Astrocyte of the spinal cord (primary cell): ENCODE measurements at places on chromosomes 12 and 14.

DNA sequence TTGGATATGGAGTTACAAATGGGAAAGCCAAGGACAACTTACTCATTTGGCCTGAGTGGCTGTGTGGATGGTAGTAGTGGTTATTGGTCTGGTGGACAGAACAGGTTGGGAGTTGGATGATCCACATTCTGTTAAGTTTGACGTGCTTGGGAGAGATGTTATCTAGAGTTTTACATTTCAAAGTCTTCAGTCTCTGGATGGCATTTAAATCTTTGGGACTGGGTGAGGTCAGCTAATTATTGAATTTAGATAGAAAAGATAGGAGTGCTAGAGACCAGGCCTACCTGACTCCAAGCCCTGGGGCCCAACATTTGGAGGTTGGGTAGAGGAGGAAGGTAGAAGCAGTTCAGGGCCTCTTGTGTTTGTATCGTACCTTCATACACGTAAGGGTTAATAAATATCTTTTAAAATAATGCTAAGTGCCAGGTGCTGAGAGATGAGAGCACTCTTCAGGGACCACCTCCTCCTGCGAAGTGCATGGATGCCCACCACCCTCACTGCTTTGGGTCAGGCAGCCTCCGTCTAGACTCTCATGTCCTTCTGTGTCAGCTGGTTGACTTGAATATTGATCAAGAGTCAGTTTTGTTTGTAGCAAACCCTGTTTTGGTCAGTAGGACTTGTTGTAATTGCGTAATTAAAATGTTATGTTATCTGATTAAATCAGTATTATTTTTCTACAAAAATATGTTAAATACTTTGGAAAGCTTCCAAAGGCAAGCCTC, 460.4 kb upstream of the RGS6 start:
- DNase-seq = no peak

DNA sequence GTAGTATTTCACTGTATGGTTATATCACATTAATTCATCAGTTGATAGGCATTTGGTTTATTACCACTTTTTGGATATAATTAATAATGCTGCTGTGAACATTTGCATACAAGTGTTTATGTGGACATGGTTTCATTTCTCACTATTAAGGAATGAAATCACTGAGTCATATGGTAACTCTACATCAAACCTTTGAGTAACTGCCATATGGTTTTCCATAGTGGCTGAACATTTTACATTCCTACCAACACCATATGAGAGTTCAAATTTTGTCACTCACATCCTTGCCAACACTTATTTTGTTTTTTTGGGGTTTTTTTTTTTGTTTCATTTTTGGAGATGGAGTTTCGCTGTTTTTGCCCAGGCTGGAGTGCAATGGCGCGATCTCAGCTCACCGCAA, 30.2 kb upstream of the EAPP start:
- no peak for DNase-seq

- no peak for DNase-seq
Measured at GRCh38 chr14:50794068-50794645, 36.8 kb downstream of the NIN start.

DNA sequence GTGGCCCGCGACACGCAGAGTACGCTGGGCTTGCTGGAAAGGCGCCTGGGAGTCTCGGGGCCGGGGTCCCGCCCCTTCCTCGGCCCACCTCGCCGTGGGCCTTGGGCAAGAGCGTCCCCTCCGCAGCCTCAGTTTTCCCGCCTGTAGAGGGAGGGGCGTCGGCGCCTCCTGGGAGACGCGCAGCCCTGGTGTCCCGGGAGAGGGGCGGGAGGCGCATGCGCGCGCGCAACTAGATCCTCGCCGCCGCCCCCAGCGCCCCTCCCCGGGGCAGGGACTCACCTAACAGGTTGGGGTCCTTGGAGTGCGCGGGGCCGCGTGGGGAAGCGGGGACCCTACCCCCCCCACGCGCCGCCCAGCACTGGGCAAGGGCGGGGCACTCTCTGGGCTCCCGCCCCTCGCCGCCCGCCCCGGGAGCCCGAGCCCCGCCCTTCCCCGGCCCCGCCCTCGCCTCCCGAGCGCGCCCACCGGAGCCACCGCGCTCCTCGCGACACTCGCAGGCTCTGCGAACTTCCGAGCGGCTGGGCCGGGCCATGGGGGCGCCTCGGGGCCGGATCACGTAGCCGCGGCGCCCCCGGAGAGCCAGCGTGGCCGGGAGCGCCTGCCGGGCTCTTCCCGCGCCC, at the start of gene KIF26A:
Gene KIF26A, plus strand, starts transcription at position 490 of the 620 bp plus-strand sequence. CDS start 136 bp downstream, outside the sequence.
- DNase-seq = no peak

DNA sequence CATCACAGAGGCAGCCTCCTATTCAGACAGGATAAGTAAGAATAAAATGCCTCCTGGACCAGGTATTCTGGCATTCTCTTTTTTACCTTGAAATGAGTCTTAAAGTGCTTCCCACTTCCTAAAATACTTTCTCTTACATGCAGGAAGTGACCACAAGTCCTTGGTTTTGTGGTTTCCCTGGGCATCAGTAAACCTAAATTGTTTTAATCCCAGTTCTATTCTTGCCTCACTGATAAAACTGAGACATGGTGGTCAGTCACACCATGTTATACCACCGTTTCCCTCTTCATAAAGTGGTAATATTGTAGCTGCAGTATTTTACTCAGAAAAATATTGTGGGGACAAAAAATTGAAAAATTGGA, 1.2 kb upstream of the SALL2 start:
- no peak for DNase-seq

DNA sequence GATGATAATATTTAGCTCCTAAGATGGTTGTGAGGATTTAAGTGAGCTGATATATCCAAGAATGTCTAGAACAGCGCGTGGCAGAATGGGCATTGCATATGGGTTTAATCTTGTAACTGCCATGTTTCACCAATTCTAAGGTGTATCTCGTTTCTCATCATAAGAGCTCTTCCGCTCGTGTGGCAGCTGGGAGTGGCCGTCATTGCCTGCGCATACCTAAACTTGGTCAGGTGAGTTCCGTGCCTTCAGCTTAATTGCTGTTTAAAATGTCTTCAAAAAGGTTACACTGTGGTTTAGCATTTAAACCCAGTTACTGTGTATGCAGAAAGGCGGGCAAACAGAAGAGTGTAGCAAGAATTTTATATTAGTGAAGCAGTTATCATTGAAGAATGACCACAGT, 4.5 kb upstream of the AQP2 start:
- DNase-seq = no peak

- no peak for DNase-seq
Measured at GRCh38 chr12:61654698-61655097, 605.5 kb upstream of the USP15 start.

DNA sequence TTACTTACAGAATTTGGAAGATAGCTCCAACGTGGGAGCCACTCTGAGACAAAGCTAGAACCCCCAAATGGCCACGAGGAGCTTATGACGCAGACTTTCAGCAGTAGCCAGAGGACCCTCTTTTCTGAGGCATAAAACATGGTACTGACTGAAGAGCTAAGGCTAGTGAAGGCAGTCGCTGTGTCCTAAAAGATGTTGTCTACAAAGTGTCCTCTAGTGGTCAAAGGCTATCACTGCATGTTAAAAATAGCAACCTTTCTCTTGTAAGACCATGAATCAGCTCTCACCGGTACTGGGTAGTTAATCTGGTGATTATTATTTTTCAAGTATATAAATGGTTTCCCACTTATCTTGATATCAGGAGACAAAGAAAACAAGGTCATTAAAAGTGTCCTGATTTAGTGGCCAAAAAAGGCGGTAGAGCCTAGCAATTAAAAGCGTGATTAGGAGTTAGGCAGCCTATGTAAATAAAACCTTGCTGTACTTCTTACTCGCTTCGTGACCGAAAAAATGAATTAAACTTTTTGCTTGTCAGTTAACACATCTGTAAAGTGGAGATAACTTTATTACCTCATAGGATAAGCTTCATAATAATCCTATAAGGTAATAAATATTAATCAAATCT, 47.0 kb upstream of the LGR5 start:
- DNase-seq = peak; percentile 77

- DNase-seq = no peak
Measured at GRCh38 chr12:119819322-119819721, 57.8 kb downstream of the CIT start.

DNA sequence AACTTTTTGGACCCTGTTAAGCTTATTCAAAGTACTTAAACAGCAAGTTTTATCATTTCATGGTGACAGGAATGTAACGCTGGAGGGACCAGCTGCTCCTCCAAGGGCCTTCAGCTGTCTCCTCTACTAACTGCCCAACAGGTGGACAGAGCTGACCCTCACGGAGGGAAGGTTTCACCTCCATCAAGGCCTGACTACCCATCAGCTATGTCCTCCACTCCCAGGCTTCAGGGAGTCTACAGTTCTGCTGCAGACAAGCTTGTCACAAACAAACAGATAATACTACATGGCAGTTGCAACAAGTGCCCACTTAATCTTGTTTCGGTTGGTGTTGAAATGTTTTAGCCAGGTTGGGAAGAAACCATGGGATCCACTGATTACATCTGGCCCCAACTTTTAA, 175.1 kb downstream of the TTC7B start:
- no peak for DNase-seq

GRCh38 chr12:104296718-104297117, 6.8 kb upstream of the EID3 start:
- DNase-seq = no peak

DNA sequence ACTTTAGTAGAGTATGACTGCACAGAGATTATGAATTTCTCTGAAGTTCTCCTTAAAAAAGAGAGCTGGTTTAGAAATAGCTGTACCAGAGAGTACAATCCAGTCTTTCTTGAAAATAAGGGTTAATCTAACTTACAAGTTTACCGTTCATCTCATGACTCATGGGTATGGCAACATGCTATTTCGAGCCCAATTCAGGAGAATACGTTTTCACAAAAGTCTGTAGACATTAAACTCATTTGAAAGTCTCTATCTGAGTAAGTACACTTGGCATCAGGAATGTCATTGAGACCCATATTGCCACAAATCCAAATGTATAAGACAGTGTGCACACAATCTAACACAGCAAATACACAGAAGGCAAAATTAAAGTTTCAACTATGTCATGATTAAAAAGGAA, 160.5 kb downstream of the PIK3C2G start:
- peak; percentile 39 for DNase-seq

DNA sequence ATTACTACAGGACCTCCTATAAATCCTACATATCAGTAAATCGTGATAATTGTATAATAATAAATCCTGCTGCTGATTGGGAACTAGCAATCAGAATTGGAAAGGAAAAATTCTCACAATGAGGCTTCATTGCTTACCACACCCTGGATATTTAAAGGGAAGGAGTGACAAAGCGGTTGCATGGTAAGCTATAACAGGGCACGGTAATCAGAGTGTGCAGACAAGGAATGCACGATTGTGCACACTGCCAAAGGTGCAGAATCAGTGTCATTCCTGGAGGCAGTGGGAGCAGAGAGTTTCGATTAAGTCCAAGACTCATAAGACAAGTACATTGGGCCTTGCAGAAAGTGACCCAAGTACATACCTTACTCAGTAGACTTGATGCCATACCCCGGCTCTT, 277.5 kb upstream of the NPAS3 start:
- DNase-seq = no peak

- DNase-seq = peak; percentile 91
Measured at GRCh38 chr12:110039085-110039807, 9.1 kb downstream of the C12orf76 start.

GRCh38 chr14:101367421-101368261, 193.7 kb upstream of the DIO3 start:
- no peak for DNase-seq

- no peak for DNase-seq
Measured at GRCh38 chr12:47396902-47397663, 308.7 kb downstream of the RPAP3 start.

- DNase-seq = no peak
Measured at GRCh38 chr12:13252616-13253015, 56.1 kb downstream of the EMP1 start.

DNA sequence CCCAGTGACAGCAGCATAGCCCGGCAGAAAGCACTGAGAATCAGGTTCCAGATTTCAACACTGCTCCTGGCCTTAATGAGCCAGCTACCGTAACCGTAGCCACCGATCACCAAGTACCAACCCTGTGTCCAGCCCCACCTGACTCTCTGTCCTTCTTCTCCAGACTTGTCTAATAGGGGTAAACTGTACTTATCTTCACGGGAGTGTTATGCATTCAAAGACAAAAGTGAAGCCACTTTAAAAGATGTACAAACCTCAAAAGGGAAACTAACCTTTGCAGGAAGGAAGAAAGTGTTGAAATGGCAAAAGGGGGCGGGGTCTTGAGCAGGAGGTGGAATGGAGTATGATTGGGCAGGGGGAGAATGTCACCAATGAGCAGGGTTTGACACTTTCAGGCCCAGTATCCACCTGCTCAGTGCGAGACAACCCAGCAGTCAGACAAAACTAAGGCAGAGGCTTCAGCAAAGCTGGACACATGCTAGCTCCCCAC, 226.1 kb downstream of the CHST11 start:
- DNase-seq = no peak

GRCh38 chr12:96416033-96416799, 16.0 kb upstream of the CDK17 start:
- peak; percentile 80 for DNase-seq

DNA sequence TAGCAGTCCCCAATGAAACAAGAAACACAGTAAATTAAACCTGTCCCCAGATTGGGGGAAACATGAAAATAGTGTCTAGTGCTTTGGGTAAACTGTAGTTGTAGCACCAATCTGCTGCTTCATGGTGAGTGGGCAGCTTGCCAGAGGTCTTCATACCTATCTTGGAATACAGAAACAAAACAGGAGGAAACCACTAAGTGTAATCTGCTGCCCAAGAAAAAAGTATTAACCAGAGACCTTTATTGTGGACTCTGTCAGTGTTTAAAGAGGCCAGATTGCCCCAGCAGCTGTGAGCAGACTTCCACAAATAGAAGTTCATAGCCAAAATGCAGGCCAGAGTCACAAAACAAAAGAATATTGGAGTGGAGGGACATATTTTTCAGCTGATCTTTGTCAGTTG, 2.3 kb downstream of the ISCU start:
- no peak for DNase-seq

DNA sequence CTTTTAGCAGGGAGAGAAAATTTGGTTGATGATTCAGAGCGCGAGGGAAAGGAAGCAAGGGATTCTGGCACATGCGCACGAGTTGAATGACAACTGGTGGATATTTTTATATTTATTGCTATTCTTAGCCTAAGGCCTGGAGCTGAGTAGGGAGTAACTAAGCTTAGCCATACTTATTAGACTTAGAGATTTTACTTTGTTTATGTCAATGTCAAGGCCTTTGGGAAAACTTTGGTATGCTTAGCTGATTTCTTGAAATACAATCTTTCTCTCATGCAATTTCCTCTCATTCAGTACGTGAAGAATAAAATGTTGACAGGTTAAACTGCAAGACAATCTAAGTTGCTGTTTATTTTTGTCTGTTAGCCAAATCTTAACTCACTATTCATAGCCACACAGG, 101.1 kb downstream of the CRADD start:
- DNase-seq = peak; percentile 58
